ENCODE measurements at places on chromosomes 6 and 20.
A peak's percentile ranks its signal among the peaks of the same experiment; 100 is the strongest.

- DNase-seq, result no peak
Observed at GRCh38 chr6:134802426-134803058, 147.4 kb downstream of the ALDH8A1 start.

DNA sequence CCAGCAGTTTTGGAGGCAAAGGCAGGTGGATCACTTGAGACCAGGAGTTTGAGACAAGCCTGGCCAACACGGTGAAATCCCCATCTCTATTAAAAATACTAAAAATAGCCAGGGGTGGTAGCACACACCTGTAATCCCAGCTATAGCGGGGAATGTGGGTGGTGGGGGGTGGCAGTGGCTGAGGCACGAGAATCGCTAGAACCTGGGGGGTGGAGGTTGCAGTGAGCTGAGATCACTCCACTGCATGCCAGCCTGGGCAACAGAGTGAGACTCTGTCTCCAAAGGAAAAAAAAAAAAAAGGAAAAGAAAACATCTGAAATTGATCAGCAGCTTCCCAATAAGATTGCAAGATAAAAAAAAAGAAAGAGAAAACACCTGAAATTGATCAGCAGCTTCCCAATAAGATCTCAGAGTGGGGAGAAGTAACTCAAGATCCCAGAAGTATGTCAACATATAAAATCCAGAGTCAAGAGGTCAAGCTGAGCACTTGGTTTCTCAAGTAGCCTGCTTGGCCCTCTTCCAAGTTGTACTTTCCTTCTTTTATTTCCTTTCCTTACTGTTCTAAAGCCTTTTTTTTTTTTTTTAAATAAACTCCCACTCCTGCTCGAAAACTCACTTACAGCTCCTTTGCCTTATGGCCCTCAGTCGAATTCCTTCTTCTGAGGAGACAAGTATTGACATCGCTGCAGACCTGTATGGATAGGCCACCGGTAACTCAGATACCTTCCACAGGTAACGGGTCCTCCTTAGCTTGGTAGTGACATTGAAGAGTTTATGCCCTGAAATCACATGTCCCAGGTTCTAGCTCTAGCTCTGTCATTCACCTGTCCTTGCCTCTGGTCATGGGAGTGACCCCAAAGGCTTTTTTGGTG lies 368.5 kb upstream of the SYNCRIP start:
- no peak for DNase-seq

DNA sequence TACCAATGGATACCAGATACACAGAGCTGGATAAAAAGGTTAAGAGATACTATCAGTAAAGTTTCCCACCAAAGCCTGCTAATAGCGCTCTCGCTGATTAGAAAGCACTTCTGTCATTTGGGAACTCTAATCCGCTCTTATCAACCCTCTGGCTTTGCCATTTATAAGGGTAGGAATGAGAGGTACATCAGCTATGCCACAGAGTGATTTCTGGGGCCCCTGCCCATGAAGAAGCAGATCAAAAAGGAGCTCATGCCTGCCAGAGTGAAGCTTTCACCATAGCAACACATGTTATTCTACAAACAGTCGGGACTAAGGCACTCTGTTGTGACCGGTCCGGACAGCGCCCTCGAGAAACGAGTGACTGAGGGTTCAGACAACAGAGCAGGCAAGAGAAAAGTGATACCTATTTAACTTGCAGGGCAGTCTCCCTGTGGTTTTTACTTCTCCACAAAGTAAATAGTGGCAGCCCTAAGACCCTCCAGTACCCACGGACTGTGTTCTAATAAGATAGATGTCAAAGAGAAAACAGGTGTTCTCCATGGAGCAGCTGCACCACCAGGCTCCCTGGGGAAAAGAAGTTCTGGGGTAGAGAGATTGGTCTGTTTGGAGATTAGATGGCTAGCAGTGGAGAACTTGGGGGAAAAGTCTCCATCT lies 5.6 kb downstream of the TRAM2 start:
- no peak for DNase-seq

DNA sequence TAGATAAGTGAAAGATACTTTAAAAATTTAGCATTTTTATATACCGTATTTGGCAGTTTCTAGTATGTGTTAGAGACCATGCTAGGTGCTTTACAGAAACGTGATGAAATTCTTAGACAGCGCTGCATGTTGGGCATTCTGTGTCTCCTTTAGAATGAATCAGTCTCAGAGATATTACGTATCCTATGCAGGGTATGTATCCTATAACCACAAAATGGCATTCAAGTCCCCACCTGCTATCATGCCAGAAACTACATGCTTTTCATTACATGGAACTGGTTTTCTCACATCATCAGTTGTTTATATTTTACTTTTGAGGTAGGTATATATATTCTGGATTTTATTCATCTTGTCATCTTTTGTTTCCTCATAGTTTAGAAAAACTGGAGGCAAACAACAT lies 42.3 kb downstream of the PEX7 start:
- no peak for DNase-seq

- no peak for DNase-seq
Observed at GRCh38 chr20:17617212-17617867, 47.5 kb downstream of the DSTN start.

GRCh38 chr20:5180421-5180820 lies 53.6 kb downstream of the CDS2 start:
- no peak for DNase-seq

- DNase-seq, result no peak
Observed at GRCh38 chr20:50442512-50442911, 67.7 kb upstream of the PTPN1 start.

- no peak for DNase-seq
Observed at GRCh38 chr6:75997696-75998095, 74.8 kb downstream of the IMPG1 start.

GRCh38 chr20:44727651-44728050 lies 12.5 kb downstream of the CCN5 start:
- DNase-seq, result no peak

- DNase-seq, result no peak
Observed at GRCh38 chr6:152502421-152503188, 134.6 kb downstream of the SYNE1 start.

- DNase-seq, result no peak
Observed at GRCh38 chr6:142074516-142074915, 58.2 kb upstream of the GJE1 start.

- DNase-seq, result peak; percentile 46
Observed at GRCh38 chr6:15284743-15285142, 38.9 kb downstream of the JARID2 start.

GRCh38 chr20:11894062-11894461 lies 23.6 kb upstream of the BTBD3 start:
- DNase-seq, result peak; percentile 78

- no peak for DNase-seq
Observed at GRCh38 chr20:47654370-47654769, 130.9 kb downstream of the SULF2 start.

DNA sequence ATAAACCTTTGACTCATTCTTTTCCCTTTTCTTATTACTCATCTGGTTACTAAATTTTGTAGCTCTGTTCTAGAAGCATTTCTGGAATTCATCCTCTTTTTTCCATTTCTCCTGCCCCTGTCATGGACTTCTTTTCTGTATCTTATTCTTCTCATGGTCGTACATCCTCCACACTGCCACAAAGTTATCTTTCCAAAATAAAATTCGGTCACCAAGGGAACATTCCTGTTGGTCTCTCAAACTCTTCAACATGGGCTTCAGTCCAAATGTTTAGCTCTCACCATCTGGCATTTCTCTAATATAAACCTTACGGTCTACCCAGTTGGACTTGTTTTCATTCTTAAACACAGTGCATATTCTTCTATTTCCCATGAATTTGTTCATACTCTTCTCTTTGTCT lies 428.8 kb upstream of the ID4 start:
- no peak for DNase-seq

DNA sequence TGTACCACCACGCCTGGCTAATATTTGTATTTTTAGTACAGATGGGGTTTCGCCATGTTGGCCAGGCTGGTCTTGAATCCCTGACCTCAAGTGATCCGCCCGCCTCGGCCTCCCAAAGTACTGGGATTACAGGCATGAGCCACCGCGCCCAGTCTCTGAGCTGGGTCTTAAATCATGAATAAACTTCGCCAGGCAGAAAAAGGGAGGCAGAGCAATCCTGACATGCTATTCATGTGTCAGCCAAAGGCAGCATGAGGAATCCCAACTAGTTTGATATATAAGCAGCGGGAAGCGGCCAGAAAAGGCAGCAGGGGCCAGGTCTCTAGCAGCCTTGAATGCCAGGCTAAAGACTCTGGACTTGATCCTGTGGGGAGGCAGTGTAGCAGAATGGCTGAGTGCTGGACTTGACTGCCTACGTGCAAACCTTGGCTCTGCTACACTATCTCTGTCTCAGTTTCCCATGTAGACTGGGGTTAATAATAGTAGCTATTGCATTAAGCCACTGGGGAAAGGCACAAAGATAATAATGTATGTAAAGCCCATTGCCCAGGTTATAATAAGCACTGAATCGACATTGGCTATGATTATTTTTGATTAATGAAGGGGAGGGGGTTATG lies 1.8 kb downstream of the PROCR start:
- no peak for DNase-seq

DNA sequence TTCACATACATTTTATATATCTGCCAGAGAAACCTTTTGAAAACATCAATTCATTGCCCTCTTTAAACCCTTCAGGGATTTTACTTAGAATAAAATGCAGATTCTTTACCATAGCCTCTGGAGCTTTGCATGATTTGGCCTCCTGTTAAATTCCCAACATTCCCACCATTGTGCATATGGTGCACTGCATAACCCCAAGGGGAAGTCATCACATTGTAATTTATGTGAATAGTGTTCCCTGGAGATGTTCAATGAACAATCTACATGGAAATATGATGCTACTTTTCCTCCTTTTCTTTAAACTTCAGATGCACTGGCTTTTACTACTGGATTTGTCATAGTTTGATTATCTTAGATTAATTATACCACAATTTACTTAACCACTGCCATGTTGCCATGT lies 94.7 kb downstream of the PHF3 start:
- DNase-seq, result no peak

GRCh38 chr6:44487002-44487401 lies 99.5 kb downstream of the CDC5L start:
- DNase-seq, result no peak

DNA sequence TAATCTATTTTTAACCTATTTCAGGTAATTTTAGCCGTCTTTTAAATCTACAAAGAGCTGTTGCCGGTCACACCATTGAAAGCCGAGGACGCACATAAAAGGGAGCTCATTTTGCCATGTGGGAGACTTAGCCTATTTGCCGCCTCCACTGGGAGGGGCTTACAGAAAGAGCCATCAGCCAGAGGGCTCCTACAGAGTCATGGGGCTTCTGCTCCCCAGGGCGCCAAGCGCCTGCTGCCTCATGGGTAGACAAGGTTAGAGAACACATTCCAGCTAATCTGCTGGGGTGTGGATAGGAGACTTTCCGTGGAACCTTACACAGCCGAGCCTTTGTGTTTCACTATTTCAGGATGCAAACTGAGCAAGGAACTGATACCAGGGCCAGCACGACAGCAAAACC lies 12.6 kb downstream of the PCMTD2 start:
- DNase-seq, result no peak

DNA sequence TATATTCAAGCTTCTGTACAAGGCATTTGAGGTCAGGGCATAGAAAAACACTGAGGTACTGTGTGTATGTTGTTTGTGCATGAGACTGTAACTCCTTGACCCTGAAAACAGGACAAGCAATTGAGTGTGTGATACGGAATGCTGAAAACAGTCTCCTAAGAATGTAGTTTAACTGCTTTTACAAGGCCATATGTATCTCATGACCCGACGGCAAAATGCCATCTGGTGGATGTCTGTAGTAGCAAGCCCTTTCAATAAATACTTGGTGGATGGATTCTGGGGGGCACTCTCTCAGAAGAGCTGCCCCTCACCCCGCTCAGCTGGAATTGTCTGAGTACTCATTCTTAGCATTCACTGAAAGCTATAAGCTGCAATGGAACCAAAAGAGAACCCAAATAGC lies 69.3 kb upstream of the EYS start:
- no peak for DNase-seq

- peak; percentile 15 for DNase-seq
Observed at GRCh38 chr20:35319192-35319870, 27.1 kb upstream of the FAM83C start.
